ENCODE measurements at places on chromosomes 3 and 15.

GRCh38 chr15:81334768-81335435 is 11.0 kb upstream of the STARD5 start:
- no peak for DNase-seq

DNA sequence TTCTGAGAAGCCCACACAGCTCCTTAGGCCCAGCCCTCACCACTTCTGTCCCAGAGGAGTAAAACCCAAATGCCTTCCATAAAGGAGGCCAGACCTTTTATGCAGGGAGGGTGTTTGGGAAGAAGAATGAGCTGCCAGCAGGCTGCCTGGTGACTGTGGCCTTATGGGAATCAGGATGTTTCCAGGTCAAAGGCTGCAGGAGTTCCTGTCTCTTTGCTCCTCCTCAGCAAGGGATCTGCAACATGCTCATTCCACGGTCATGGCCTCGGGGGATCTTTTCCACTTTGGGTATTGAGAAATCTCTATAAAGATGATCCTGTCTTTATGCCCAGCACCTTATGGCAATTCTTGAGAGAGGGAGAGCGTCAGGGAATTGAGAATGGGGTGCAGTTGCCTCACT is 25.2 kb upstream of the MAGEF1 start:
- DNase-seq, result peak; percentile 11

- DNase-seq, result peak; percentile 46
These were observed 677.4 kb downstream of the SQOR start for GRCh38 chr15:46312133-46312740.

DNA sequence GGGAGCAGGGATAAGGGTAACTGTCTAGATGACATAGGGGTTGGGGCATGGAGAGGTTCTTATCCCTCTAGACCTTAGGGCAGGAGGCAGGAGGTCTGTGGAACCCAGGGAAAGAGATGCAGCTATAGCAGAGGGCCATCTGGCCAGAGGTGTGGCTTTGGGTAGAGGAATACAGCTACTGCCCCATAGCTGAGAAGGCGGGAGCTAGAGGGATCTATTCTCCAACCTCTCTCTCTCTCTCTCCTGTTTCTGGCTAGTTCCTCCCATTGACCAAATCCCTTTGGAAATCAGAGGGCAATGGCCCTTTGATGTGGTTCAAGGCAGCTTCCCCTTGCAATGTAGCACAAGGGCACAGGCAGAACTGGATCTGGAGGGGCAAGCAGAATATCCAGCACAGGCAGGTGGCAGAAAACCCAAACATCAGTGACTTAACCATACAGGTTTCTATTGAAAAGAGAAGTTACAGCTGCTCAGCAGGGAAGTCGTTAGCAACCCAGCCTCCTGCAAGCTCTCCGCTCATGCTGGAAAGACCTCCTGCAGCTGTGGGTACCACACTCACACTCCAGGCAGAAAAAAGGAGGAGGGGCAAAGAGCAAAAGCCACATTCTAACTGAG is 22.3 kb upstream of the LMOD3 start:
- DNase-seq, result no peak

- DNase-seq, result no peak
These were observed 41.6 kb upstream of the CLSTN2 start for GRCh38 chr3:139893267-139893962.

GRCh38 chr15:45714590-45715488 is 80.0 kb downstream of the SQOR start:
- peak; percentile 35 for DNase-seq

DNA sequence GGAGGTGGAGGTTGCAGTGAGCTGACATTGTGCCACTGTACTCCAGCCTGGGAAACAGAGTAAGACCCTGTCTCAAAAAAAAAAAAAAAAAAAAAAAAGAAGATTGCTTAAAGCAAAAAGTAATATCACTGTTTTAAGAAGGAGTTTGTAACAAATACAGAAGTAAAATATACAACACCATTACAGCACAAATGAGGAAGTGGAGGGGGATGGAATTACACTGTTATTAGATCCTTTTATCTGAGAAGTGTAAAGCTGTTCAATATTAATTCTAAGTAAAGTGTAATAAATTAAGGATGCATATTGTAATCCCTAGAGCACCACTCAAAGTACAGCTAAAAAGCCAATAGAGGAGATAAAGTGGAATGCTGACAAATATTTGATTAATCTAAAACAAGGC is 47.0 kb upstream of the SNRPA1 start:
- DNase-seq, result no peak

- no peak for DNase-seq
These were observed 345.1 kb downstream of the RORA start for GRCh38 chr15:60883691-60884640.

DNA sequence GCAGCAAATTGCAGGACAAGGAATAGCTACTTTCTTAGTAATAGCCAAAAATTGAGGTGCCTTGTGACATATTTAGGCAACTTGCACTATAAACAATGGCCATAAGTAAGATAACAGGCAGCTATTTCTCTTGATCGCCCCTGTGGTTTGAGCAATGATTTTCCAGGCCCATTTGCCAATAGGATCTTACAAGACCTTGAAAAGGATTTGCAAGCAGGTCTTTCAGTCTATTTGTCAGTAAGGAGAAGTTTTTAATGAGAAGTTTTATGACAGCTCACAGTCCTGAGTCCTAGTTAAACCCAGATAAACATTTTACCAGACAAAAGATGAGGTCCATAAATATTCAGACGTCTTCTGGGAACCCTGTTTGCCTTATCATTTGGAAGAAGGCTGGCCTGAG is 645.5 kb downstream of the RBMS3 start:
- no peak for DNase-seq

- DNase-seq, result no peak
These were observed 116.2 kb upstream of the COL8A1 start for GRCh38 chr3:99522147-99522546.

GRCh38 chr3:161203485-161204098 is 17.5 kb upstream of the NMD3 start:
- no peak for DNase-seq

GRCh38 chr3:54486317-54486716 is 364.0 kb downstream of the CACNA2D3 start:
- DNase-seq, result no peak

DNA sequence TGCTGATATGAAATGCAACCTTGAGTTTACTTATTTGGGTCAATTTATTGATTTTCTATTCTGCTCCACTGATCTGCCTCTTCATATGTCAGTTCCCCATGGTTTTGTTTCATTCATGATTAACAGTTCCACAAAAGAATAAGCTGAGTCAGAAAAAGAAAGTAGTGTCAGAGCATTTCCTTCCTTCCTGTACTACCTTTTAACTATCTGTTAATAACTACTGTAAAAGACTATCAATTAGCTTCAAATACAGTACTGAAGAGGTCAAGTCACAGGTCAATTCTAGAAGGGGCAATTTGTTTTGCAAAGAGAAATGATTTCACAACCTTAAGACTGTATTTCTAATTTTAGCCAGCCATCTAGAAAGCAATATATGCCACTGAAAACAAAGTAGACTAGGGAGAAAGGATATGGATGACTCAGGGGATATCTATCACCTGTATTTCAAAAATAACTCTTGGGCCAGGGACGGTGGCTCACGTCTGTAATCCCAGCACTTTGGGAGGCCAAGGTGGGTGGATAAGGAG is 129.5 kb downstream of the TFDP2 start:
- no peak for DNase-seq

GRCh38 chr3:26535151-26535550 is 87.4 kb upstream of the LRRC3B start:
- no peak for DNase-seq

GRCh38 chr3:152225201-152225600 is 43.5 kb upstream of the MBNL1 start:
- DNase-seq, result no peak

GRCh38 chr15:68375191-68375631 is 56.8 kb downstream of the ITGA11 start:
- DNase-seq, result no peak

- no peak for DNase-seq
These were observed 729 bp upstream of the ZBTB11 start for GRCh38 chr3:101677436-101678286.

- no peak for DNase-seq
These were observed 137.8 kb downstream of the RORA start for GRCh38 chr15:61091289-61091616.

DNA sequence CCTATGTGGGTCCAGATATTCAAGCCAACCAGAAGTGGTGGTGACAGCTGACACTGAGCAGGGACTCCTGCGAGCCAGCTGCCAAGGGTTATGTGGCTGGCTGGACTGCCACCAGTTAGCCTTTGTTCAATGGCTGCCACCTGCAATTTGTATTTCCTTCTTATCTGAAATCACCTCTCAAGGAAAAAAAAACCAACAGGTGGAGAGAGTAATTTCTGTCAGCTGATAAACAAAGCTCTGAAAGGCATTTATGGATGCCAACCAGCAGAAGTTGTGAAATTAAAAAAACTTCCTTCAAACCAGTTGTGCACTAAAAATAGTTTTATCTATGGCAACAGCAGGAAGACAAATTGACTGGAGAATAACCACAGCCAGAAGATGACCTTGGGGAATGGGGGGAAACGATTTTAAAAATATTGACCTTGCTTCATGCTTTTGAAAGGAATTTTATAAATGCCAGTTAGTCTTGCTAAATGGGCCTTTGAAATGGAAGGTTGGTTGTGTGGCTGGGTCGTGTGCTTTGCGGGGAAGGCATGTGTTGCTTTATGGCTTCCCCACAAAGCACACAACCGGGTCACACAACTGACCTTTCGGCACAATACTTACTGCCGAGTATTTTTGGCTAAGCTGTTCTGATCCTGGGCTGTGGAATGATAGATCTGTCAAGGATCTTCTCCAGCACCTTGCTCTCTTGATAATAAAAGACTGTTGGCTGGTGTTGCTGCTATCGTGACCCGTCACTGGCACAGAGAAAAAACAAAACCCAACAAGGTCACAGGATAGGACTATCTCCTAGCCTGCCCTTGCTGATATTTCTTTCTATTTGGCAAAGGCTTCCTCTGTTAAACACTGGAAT is 3.5 kb downstream of the MYZAP start:
- DNase-seq, result no peak

GRCh38 chr15:73800662-73801345 is 47.7 kb upstream of the INSYN1 start:
- DNase-seq, result no peak

GRCh38 chr15:76201536-76202255 is 109.6 kb downstream of the ETFA start:
- DNase-seq, result peak; percentile 18

DNA sequence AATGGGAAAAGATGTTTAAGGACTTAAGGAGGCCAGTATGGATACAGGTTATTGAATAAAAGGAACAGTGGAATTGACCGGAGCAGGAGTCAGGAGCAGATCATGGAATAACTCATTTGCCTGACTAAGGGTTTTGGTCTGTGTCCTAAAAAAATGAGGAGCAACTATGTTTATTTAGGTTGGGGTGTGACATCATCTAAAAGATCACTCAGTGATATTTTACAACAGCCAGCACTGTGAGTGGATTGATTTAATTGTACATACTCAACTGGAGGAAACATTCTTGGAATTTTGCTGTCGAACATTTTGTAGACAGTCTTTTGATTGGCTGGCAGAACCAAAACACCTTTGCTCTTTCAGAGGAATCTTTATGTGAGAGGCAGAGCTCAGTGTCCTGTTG is 348.6 kb upstream of the CDIN1 start:
- no peak for DNase-seq

DNA sequence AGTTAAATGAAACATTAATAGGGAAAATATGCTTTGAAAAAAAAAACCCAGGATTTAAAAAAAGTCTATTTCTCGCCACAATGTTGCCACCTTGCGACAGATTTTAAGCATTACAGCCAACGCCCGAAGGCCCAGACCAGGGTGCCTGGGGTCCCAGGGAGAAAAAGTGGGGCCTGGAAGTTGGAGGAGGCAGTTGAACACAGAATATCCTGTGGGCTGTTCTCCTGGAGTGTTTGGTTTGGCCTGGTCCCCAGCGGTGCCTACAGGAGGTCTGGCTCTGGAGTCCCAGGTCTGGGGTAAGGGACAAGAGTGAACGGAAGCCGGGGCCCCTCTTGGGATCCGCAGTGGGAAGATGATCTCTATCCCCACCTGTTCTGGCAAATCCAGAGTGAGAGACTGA is 3.4 kb downstream of the RNU6-1 start:
- DNase-seq, result no peak

DNA sequence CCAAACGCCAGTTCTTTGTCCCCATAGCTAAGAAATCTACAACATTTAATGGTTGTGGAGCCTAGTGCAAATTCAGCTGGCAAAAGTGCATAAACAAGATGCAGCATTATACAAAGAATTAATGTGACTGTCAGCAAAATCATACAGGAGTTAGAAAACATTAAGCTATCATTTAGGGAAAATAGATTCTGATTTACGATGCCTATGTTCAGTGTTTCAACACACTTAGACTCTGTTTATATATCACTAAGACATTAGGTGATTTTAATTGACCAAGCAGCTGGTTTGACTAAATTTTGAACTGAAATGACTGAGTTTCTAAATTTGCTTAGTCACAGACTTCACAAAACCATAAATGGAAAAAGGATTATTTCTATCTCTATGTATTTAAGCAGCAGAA is 1076.8 kb downstream of the TBL1XR1 start:
- no peak for DNase-seq

GRCh38 chr3:67090474-67090873 is 92.4 kb downstream of the KBTBD8 start:
- no peak for DNase-seq

- no peak for DNase-seq
These were observed 22.1 kb downstream of the ALDH1L1 start for GRCh38 chr3:126158016-126158911.

DNA sequence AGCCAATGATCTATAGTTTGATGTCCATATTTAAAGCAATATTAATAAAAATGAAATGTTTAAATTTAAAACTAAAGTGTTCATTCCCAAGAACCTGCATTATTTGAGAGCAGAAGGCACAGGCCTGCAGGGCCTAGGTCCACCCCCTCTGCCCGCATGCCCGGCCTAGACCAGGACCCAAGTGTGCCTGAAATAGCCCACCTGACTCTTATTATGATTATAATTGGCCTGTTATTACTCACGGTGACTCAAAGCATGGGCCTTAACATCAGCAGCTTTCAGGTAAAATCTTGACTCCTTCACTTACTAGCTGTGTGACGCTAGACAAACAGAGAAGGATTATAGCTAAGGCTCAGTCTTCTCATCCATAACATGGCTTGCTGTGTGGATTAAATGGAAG is 128.8 kb downstream of the PLCL2 start:
- DNase-seq, result no peak

GRCh38 chr15:48373821-48374451 is 42.7 kb downstream of the DUT start:
- DNase-seq, result no peak

- DNase-seq, result no peak
These were observed 118.8 kb downstream of the SRGAP3 start for GRCh38 chr3:9130345-9131305.

GRCh38 chr15:71051539-71051938 is 63.7 kb upstream of the THSD4 start:
- no peak for DNase-seq

GRCh38 chr15:55942332-55942731 is 51.1 kb downstream of the NEDD4 start:
- no peak for DNase-seq

DNA sequence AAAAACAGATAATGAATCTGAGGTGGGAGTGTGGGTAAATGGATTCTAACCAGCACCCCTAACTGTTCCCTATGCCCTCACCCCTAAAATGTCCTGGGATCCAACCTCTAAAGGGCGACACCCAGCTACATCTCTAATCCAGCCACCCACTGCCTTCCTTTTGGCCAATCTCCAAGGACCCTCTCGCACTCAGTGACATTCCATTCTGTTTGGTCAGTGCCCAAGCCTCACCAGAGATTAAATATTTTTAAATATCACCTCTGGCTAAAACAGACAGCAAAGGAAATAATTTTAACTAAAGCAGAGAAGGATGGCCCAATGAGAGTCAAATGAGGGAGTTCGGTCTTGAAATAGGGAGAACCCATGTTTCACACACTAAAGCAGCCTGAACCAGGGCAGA is 19.9 kb upstream of the SCN10A start:
- DNase-seq, result no peak

GRCh38 chr3:133930341-133930933 is 34.8 kb upstream of the RAB6B start:
- no peak for DNase-seq
